ENCODE measurements at places on chromosomes 7 and 10. TPM values are rescaled to one million over a fixed set of nuclear protein-coding genes. Genes with fewer than 3 reads are reported as not detected.
A peak's percentile ranks its signal among the peaks of the same experiment; 100 is the strongest.

Gene DYDC2
- total RNA-seq, result not detected

Gene GUSB
- 22.7 TPM for total RNA-seq

- no peak for DNase-seq
These were observed 84.0 kb upstream of the SMNDC1 start for GRCh38 chr10:110388687-110389052.

GRCh38 chr10:6146013-6146785, 56.5 kb upstream of the PFKFB3 start:
- DNase-seq, result no peak

Gene SEMA4G
- 0.51 TPM for total RNA-seq

Gene SLC18A3
- not detected for total RNA-seq

Gene JAZF1
- 1.1 TPM for total RNA-seq

Gene PTPRE
- total RNA-seq, result 5.9 TPM

GRCh38 chr10:3816995-3817394, 32.0 kb upstream of the KLF6 start:
- no peak for DNase-seq

Gene CAV1
- total RNA-seq, result 157 TPM

GRCh38 chr10:69506487-69506833, 55.2 kb downstream of the TSPAN15 start:
- no peak for DNase-seq

GRCh38 chr10:13414855-13415254, 66.8 kb upstream of the SEPHS1 start:
- peak; percentile 44 for DNase-seq

DNA sequence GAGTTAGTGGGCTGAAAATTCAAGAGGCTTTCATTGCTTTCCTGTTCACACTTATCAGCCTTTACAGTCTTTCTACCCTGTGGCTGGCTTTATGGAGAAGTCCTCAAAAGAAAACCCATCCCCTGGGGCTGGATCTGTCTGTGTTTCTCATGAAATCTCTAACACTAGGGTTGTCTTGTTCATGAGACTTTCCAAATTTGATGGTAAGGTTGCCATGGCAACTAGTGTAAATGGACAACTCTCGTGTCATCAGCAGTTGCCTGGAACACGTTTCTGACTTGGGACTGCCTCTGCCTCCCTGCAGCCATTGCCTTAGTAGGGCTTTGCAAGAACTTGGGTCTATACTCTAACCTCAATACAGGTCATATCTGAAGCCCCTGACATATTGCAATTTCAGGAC, 35.8 kb upstream of the PLPP4 start:
- no peak for DNase-seq

Gene HTR5A
- total RNA-seq, result not detected

GRCh38 chr7:7861211-7861633, 107.4 kb upstream of the GLCCI1 start:
- DNase-seq, result peak; percentile 97

- DNase-seq, result peak; percentile 31
These were observed 37.5 kb upstream of the PLEKHA1 start for GRCh38 chr10:122336961-122337360.

- peak; percentile 37 for DNase-seq
These were observed 7.4 kb downstream of the TSPAN14 start for GRCh38 chr10:80461208-80462183.

- no peak for DNase-seq
These were observed 101.7 kb downstream of the PTN start for GRCh38 chr7:137241655-137242360.

Gene CNNM1
- under 0.01 TPM for total RNA-seq

Gene GPRIN2
- total RNA-seq, result 0.53 TPM

- no peak for DNase-seq
These were observed 34.2 kb downstream of the CAMK2B start for GRCh38 chr7:44291066-44291732.

- DNase-seq, result no peak
These were observed 52.9 kb downstream of the IKZF1 start for GRCh38 chr7:50357426-50357825.

DNA sequence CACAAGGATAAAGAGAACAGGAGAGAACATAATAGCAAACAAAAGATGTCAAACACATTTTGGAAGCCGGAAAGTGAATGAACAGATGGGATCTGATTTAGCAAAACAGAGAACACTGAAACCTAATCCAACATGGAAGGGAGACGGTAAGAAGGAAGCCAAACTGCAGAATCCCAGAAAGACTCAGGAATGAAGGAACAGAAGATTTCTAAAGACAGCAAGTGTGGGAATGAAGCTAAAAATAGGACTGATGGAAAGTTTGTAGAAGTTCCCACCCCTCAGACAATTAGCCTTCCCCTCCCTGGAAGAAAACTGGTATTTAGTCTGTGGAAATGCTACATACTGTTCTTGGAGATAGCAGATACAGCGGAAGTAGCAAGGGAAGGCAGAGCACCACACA, 40.8 kb downstream of the SLC16A12 start:
- no peak for DNase-seq

DNA sequence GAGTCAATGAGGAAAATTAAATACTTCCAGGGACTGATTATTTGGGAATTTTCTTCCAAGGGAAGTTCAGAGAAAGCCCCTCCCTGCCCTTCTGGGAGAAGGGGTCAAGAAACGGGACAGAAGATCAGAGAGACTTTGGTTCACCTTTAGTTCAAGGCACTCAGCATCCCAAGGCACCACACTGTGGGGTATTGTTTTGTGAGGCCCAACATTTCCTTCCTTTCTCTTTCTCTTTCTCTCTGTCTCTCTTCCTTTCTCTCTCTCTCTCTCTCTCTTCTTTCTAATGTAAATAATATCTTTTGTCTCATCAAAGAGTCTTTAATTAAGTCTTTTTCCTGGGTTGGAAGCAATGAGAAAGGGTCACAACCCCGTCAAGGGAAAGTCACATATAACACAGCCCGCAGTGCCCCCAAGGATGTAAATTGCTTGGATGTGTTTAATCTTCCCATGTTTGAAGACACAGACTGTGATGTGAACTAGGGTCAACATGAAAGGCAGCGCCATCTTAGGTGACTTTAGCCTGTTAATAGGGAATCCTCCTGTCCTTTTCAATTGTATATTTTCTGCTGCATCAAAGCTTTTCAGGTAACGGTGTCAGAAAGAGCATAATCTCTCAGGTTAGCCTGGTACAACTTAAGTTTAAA, 983.3 kb upstream of the C7orf33 start:
- DNase-seq, result no peak

DNA sequence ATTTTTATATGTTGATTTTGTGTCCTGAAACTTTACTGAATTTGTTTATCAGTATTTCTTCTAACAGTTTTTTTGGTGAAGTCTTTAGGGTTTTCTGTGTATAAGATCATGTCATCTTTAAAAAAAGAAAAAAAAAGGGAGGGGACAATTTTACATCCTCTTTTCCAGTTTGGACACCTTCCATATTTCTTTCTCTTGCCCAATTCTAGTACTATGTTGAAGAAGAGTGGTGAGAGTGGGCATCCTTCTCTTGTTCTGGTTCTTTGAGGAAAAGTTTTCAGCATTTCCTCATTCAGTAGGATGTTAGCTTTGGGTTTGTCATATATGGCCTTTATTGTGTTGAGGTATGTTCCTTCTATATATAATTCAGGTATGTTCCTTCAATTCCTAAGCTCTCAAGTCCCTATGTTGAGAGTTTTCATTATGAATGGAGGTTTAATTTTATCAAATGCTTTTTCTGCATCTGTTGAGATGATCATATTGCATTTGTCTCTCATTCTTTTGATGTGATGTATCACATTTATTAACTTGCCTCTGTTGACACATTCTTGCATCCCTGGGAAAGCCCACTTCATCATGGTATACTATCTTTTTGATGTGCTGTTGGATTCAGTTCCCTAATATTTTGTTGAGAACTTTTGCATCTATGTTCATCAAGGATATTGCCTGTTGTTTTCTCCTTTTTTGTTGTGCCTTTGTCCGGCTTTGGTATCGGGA, 12.1 kb downstream of the TAS2R40 start:
- no peak for DNase-seq

DNA sequence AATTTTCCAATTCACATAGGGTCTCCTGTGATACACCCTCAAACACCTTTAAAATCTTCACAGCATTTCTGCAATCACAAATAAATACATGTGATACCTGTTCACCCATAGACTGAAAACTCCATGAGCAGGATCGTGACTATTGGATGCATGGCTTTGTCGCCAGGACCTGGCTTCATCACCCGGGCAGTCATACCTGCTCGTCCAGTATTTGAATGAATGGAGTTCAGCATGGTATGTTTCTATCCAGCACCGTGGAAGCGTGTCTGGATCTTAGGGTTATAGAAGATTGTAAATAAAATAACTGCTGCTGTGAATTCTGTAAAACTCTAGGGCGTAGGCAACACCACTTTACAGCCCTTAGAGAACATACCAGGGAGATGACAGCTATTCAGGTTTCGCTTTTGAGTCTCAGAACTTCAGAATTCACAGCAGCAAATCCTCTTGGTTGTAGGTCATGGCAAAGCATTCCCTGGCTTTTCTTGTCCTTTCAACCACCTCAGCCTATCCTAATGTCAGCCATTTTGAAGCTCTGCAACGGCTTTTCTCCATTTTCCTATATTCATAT, 47.4 kb upstream of the USP6NL start:
- DNase-seq, result peak; percentile 7

DNA sequence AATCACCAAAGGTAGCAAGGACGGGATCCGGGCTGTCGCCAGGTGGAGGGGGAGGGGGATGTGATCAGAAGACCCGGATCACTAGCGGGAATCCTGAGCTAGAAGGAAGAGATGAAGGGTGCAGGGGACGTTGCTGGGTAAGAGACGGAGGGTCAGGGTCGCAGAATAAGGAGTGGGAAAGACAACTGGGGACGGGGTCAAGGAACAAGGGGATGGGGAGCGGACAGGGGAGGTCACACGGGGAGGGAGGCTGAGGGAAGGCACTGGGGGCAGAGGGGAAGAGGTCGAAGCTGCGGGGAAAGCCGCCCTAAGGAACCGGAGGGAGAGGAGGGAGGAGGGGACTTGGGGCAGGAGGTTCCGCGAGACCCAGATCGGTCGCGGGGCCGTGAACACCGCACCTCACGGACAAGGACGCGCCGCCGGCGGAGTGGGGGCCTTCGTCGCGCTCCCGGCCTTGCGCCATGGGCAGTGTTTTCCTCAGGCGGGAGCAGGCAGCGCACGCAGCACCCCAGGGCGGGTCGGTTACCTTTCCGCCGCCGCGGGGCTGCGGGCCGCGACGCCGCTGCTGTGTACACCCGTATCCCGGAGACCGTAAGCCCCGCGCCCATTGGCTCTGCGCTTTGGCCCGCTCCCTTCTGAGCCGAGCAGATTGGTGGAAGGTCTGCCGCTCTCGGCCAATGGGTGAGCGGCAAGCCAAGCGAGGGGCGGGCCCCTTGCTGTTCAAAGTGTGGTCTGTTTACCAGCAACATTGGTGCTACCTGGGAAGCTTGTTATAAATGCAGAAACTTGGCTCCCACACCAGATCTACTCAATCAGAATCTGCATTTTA, at the start of gene CFAP43:
CFAP43 (minus strand) TSS at position 581 of the 829 bp plus-strand sequence; CDS start at position 463, 118 bp downstream.
- peak; percentile 93 for DNase-seq

Gene C10orf143
- 0.26 TPM for total RNA-seq

DNA sequence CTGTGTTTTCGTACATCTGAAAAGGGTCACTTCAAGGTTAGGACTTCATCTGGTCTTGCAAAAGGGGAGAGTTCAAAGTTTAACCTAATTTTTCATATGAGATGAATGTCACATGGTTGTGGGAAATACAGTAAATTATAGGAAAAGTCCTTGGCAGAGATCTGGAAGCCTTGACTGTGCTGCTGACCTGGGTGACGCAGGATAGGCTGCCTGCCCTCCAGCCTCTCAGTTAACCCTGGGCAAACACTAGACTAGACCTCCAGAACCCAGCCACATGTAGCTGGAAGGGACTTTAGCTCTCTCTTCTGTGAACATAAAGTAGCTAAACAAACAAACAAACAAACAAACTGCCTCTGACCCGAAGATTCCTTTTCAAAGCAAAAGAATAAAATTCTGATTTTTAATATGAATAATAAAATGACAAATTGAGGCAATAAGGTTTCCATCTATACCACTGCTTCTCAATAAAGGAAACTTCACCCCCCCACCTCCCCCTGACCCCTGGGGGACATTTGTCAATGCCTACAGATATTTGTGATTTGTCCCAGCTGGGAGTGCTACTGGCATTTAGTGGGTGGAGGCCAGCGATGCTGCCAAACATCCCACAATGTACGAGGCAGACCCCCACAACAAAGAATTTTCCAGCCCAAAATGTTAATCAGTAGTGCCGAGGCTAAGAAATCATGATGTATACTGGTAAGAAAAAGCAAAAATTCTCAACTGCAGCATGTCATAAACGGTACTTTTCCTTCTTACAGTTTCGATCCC, 75.2 kb upstream of the PRR15 start:
- DNase-seq, result no peak

Gene TRAPPC14
- total RNA-seq, result 3.4 TPM

Data from bronchial epithelial cell (primary cell).